ENCODE measurements at places on chromosomes 6 and 20. TPM values are rescaled to one million over a fixed set of nuclear protein-coding genes. Genes with fewer than 3 reads are reported as not detected.

GRCh38 chr20:46979603-46980241 lies 85.1 kb downstream of the EYA2 start:
- DNase-seq = no peak

DNA sequence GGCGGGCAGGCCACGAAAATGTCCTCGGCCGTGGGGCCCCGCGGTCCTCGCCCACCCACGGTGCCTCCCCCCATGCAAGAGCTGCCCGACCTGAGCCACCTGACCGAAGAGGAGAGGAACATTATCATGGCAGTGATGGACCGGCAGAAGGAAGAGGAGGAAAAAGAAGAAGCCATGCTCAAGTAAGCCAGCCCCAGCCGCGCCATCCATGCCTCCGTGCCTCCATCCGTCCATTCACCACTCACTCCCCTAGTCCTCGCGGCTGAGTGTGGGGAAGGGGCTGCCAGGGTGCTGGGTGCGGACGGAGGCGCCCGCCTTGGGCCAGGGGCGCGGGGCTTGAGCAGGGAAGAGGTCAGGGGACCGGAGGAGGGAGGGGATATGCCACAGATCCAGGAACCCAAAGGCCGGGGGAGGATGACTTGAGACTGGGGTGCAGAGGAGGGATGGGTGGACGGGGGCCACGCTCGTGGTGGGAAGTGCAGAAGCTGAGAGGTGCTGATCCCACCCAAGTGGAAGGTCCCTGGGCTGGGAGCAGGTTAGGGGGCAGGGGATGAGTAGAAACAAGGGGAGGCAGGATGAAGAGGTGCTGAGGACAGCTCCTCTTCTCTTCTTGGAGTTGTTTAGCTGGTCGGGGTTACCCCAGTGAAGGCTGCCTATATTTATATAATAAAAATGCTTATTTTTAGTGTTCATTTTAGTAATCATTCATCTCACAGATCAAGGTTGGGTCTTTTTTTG lies 825 bp downstream of the RIMS1 start:
- DNase-seq = no peak

- DNase-seq = no peak
Observed at GRCh38 chr20:15482525-15482924, 1090.7 kb downstream of the KIF16B start.

GRCh38 chr20:7656687-7657467 lies 283.4 kb downstream of the HAO1 start:
- no peak for DNase-seq

GRCh38 chr6:135073217-135073616 lies 18.6 kb upstream of the HBS1L start:
- DNase-seq = no peak

DNA sequence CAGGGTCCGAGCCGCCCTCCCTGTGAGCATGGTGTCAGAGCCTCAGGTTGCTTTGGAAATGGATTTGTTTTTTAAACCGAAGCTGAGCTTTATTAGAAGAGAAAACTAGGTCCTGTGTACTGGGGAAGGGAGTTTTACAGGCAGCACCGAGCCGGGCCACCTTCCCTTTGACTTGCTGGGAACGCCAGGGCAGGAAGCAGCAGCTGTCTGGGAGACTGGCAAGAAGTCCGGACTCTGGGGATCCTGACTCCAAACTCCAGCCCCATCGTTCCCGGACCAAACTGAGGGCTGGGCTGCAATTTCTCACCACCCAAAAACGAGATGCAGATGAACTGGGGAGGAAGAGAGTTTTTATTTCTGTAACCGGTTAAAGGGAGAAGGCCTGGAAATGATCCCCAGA lies 214.9 kb upstream of the KCNG1 start:
- peak; percentile 61 for DNase-seq

GRCh38 chr6:159871241-159871640 lies 19.5 kb upstream of the MAS1 start:
- no peak for DNase-seq

- no peak for DNase-seq
Observed at GRCh38 chr20:37162646-37163045, 16.5 kb upstream of the RPN2 start.

DNA sequence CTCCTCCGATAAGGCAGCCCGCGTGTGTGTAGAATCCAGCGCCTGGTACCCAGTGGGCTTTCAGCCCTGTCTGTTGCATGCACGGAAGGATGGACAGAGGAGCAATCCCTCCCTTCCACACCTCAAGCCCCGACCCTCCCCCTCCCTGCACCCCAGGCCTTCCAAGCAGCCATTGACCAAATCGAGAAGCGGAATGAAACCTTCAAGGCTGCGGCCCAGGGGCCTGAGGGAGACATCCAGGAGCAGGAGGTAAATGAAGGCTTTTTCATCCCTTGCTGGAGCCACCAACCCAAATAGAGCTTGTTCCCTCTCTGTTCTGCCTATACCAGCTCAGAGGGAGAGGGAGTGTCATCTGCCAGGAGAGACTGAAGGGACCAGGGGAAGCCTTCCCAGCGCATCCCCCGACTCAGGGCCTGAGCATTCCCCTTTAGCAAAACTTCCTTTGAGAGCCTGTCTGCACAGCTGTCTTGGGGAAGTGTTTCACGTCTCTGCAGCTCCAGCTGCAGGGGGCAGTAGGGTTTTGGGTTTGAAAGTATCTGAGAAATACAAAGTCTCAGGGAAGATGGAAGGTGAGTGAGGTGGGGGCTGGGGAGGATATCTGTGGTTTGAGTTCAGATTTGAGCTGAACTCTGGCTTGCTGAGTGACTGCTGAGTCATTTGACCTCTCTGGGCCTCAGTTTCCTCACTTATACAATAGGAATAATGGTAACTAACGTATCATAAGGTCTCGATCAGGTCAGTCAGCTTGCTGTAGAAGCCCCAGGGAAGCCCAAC lies 16.1 kb downstream of the FGD2 start:
- no peak for DNase-seq

DNA sequence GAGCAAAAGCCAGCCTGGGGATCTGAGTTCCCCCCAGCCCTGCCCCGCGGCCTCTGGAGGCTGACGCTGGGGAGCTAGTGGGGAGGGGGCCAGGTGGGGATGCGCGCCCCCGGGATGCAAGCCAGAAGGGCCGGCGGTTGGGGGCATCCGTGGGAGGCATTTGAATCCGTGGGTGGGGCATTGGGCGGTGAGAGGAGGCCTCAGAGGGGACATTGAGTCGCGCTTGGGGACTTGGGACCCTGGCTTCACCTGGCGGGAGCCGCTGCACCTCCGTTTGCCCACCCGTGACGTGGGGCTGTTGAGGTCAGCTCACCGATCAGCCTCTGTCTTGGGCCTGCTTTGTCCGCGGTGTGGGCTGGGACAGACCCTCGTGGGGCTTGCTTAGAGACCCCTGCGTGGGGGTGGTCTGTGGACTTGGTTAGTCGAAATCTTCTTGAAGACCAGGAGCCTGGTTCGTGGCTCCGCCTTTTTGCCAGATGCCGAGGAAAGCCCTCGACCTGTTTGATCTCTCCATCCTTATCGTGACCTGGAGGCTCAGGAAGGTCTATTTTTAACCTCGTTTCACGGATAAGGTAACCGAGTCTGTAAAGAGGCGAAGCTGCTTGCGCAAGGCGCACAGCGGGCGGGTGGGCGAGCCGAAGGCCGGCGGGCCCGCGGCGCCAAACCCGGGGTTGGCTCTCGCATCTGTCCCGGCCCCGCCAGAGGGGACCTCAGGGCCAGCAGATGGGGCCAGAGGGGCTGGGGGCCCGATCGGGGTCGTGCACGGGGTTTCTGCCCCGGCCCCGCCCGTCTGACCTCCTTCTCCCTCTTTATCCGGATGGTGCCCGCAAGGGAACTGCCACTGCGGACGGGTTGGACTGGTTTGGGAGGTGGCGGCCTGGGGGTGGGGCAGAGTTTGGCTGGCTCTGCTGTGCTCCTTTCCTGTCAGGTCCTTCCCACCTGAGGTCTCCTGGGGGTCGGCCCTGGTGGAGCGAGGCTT lies 8.3 kb downstream of the FAM110A start:
- no peak for DNase-seq

TP53TG5 gene
- total RNA-seq = 2.1 TPM

HSD17B8 gene
- 24.8 TPM for total RNA-seq

- DNase-seq = no peak
Observed at GRCh38 chr6:6681075-6681849, 92.7 kb downstream of the LY86 start.

All from left ventricle myocardium superior (tissue), 1 donor.